ENCODE measurements at places on chromosomes 4 and X.

DNA sequence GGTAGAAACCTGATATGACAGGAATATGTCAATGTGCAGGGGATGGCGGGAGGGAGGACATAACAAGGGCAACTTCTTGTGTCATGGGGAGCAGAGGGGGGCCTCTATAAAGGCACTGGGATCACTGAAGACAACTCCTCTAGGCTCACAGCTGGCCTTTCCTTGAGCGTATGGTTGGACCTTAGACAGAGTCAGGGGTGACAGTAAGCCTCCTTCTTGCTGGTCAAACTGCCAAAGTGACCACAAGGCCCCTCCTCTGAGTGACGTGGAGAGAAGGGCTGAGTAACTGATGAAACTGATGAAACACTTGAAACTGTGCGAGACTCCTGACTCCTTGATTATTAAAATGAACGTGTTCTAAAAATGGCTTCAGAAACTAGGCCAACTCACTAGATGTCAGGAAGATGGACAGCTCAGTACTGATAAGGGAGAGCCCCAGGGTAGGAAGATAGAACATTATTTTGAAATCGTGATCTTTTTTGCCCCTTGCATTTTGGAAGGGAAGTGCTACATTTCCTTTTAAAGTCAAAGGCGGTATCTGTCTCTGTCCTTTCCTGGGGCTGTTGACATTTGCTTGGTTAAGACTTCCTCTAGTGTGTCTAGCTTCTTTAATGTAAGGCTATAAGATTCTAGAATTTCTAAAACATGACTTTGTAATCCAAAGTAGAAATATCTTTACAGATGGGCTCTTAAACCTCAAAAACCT is 1.6 kb downstream of the RAB33A start:
- DNase-seq = peak; percentile 1

DNA sequence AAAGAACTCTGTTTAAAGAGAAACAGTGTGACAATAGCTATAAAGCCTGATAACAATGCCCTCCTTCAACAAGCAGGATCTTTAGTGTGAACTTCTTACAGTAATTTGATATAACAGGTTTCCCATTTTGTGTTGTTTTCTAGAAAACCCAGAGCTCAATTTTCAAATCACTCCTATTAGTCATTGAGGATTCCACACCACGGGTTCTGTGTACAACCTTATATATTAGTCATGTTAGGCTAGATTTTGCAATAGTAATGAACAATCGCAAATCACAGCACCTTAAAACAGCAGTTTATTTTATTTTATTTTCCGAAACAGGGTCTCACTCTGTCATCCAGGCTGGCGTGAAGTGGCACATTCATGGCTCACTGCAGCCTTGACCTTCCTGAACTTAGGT is 1020.9 kb upstream of the INTU start:
- no peak for DNase-seq

GRCh38 chr4:82230306-82230705 is 143.5 kb downstream of the HNRNPD start:
- no peak for DNase-seq

- no peak for DNase-seq
These were observed 24.5 kb downstream of the TMSB4X start for GRCh38 chrX:12999422-12999821.

DNA sequence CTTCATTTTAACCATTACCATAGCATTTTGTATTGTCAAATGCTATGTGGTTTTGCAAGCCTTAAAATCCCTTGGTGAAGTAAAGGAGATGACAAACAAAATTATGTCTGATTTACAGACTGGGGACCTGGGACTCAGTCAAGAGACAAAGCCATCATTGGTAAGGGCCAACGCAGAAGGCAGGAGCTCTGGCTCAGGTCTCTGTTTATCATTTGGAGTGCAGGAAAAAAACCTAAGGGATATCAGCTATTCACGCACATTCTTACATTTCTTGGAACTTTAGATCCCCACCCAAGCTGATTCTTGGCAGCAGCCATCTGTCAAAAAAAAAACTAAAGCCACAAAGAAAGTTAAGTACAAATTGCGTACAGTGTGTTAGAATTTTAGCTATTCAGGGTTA is 731.9 kb downstream of the STPG2 start:
- no peak for DNase-seq

DNA sequence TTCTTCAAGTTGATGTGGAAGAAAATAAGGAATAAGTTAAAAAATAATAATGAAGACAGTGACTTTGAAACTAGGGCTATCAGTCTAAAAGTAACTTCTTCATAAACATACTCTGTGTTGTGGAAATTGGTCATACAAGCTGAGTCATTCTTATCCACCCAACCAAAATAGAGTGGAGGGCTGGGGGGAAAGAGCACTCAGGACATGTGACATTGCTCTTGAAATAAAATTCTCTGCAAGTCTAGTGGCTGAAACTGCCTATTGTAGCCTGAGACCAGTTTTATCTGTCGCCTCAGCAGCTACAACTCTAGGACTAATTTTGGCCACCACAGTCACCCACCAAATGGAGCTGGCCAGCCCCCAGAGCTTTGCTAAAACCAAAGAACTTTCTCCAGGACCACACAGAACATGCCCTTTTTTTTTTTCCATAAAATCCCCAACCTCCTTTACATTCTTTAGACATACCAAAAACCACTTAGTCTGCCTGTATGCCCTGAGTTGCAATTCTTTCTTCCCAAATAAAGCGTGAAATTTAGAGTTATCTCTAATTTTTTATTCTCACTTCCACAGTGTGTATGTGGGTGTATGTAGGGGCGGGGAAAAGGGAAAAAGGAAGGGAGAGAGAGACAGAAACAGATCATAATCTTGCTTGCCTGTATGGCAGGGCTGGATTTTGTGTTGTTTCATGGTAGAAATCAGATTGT is 23.0 kb upstream of the SLC25A4 start:
- DNase-seq = no peak

- DNase-seq = no peak
These were observed 119.2 kb downstream of the IRF2 start for GRCh38 chr4:184355111-184355604.

DNA sequence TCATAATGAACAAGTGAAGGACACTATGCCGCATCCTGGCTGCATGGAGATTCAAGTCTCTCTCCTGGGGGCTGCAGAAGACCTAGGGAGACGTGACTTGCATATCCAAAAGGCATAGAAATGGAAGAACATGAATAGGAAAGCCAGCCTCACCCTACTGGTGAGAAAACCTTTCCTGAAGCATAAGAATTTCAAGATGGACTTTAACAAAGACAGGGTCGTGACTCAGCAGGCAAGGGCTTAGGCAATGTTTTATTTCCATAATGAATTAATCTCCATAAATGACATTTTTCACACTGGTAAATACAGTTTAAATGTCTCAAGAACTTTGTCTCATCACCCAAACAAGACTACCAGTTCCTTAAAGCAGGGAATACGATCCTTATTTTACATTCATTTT is 78.9 kb downstream of the RFC1 start:
- DNase-seq = no peak

DNA sequence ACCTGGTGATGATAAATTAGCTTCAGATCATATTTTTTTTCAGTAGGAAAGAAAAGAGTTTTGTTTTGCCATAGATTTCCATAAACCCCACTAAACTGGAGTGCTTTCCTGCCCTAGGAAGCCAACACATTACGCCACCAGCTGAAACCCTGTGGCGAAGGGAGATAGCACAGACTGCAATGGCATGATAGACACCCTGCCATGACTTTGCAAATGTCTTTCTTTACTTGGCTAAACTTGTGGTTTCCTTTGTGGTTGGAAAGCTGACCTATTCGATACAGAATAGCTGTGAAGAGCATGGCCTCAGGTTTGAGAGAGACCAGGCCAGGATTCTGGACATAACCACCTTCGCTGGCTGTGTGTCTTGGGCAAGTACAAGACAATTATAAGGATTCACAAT is 19.1 kb downstream of the MFAP3L start:
- DNase-seq = no peak
